Fibroblast of lung (primary cell): ENCODE measurements at places on chromosomes 6 and 20.

DNA sequence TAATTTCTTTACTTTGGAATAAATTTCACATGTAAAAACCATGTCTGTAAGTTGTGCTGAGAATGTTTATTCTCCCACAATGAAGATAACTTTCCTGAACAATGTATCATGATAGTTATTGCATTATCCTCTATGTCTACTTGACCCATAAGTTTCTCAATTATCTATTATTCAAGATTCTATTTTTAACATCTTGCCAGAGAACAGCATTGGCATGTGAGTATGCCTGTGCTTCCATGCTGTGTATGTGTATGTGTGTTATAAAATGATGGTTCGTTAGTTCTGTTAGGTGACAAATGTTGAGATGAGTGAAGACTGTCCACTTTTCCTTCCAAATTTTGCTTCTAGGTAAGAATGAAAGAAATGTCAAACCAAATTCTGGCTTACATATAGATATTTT is 111.9 kb downstream of the EYA4 start:
- no peaks in the 10 kb centered on the region for H3K36me3 ChIP-seq
- no peak for DNase-seq
- H3K27ac ChIP-seq: no peak overlapping the region
- no peaks in the 10 kb centered on the region for H3K4me1 ChIP-seq
- H3K27me3 ChIP-seq: no peaks in the 10 kb centered on the region

GRCh38 chr6:132978685-132979084 is 164.3 kb downstream of the RPS12 start:
- no peak overlapping the region for H3K4me3 ChIP-seq
- no peaks in the 10 kb centered on the region for H3K36me3 ChIP-seq
- H3K4me1 ChIP-seq: no peaks in the 10 kb centered on the region
- no peak for DNase-seq
- H3K27me3 ChIP-seq: no peaks in the 10 kb centered on the region

DNA sequence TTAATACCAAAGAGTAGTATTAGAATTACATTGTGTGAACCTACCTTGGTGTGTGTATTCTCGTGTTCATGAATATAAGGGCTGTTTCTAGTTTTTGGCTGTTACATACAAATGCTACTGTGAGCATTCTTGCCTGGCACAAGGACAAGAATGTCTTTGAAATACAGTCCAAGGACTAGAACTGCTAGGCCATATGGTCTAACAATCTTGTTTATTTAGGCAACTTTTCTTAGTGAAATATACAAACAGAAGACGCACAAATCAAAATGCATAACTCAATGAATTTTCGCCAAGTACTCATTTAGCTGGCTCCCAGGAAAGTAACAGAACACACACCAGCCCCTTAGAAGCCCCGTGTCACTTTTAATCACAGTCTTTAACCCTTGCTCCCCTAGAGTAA is 28.5 kb downstream of the KDM1B start:
- no peaks in the 10 kb centered on the region for H3K36me3 ChIP-seq
- H3K27ac ChIP-seq: no peak overlapping the region
- no peaks in the 10 kb centered on the region for H3K27me3 ChIP-seq

GRCh38 chr6:3208775-3209113 is 18.7 kb downstream of the TUBB2B start:
- peaks cover 15% of the 10 kb centered on the region for H3K4me1 ChIP-seq
- H3K36me3 ChIP-seq: no peaks in the 10 kb centered on the region
- no peak for DNase-seq
- H3K4me3 ChIP-seq: no peak overlapping the region
- H3K27ac ChIP-seq: peak overlapping the region; percentile 86

DNA sequence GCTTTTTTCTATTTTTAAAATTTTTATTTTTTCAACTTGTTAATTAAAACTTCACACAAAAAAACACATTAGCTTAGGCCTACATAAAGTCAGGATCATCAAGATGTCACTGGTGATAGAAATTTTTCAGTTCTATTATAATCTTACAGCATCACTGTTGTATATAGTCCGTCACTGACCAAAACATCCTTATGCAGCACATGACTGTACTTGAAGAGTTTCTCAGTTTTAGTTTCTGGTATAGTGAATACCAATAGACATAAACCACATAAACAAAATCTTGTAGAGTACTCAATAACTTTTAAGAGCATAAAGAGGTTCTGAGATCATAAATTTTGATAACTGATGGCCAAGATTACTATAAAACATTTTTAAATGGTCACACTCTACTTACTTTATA is 71.8 kb downstream of the ASCC3 start:
- H3K27me3 ChIP-seq: no peaks in the 10 kb centered on the region
- no peak overlapping the region for H3K4me3 ChIP-seq
- DNase-seq: peak; percentile 9
- H3K4me1 ChIP-seq: no peaks in the 10 kb centered on the region

GRCh38 chr6:161274488-161274858 is 612 bp upstream of the AGPAT4 start:
- peak overlapping the region; percentile 82 for H3K27ac ChIP-seq
- H3K4me1 ChIP-seq: peaks cover 2% of the 10 kb centered on the region
- DNase-seq: no peak
- H3K4me3 ChIP-seq: peak overlapping the region; percentile 50

GRCh38 chr6:6584310-6585002 is 4.1 kb upstream of the LY86 start:
- H3K27me3 ChIP-seq: no peaks in the 10 kb centered on the region
- no peak overlapping the region for H3K27ac ChIP-seq
- H3K4me3 ChIP-seq: no peak overlapping the region
- no peak for DNase-seq
